ENCODE measurements at places on chromosomes 5 and 9.

GRCh38 chr5:80864706-80865435 lies 95.3 kb upstream of the RASGRF2 start:
- DNase-seq: no peak

DNA sequence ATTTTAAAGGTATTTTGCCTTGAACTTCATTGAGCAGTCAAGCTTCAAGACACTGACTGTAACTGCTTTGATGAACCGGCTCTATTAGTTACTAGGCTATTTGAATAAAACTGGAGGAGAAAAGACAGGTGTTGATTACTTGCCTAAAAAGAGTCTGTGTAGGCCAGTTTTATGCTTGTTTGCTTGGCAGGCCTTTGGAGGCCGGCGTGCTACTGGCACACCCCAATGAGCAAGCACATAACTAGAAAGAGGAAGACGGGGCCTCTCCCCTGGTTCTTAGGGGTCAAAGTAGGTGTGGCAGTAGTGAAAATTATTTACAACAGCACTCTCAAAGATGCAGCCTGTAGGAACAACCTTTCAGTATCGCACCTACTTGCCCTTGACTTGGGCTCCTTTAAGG lies 2.1 kb upstream of the ZFR start:
- peak; percentile 64 for DNase-seq

- DNase-seq: peak; percentile 58
These were observed 72.9 kb downstream of the BAAT start for GRCh38 chr9:101311758-101312420.

GRCh38 chr9:105118636-105119035 lies 125.8 kb upstream of the SLC44A1 start:
- DNase-seq: no peak

DNA sequence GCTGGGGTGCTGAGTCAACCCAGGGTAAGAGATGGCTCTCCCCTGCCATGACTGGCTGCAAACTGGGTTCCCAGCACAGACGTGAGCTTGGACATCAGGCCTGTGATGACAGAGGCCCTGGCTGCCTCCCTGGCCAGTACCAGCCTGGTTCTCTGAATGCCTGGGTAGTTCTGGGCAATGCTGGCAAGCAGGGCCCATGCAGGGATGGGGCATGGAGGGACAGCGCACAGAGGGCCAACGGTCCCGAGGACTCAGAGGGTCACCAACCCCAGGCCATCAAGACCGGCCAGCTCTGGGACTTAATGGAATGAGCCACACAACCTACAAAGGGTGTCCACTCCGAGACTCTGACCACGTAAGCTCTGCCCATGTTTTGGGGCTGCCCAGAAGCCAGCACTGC lies 241.4 kb downstream of the FSTL4 start:
- DNase-seq: no peak

GRCh38 chr9:75964427-75964826 lies 74.0 kb downstream of the PCSK5 start:
- DNase-seq: no peak

DNA sequence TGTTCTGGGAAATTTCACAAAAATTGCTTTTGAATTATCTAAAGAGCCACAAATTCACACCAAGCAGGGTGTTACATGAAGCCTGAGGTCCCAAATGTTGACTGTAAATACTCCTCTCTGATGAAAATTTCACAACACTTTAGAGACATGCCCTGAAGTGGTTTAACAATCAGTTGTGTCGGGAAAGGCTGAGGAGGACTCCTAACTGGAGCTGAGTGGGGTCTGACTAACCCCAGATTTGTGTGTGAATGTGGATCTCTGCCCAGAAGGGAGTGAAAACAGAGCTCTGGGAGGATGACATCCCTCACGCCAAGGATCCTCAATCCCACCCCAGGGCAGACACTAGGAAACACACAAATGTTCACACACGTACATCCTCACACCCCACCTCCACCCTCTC lies 31.1 kb upstream of the GRXCR2 start:
- no peak for DNase-seq

DNA sequence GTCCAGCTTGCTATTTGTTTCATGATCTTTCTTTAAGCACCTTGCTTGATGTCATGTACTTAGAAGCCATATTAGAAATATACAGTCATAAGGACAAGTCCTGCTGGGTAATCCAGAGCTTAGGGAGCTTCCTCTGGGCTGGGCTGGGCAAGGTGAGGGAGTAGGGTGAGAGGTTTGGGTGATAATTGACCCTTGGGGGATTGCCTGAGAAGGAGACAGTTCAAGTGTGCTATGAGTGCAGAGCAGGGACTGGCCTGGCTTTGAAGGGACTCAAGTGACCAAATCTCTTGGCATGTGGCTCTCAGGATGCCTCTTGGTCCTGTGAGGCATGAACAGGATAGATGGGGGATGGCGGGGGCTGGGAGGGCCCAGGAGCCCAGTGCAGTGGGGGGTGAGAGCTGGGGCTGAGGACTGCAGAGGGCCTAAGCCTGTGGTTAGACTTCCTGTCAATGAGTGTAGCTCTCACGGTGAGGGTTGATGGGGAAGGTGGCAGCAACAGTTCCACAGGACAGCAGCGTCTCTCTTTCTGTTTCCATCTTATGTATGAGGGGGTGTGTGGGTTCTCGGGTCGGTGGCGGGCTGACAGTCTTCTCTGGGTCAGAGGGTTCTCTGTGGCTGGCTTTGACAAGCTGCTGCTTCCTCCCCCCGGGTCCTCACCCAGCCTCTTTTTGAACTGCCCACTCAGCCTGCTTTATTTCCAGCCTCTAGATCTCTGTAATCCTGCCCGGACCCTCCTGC lies 53.5 kb downstream of the RGS3 start:
- no peak for DNase-seq

GRCh38 chr5:177256296-177256695 lies 47.2 kb downstream of the RAB24 start:
- DNase-seq: no peak

DNA sequence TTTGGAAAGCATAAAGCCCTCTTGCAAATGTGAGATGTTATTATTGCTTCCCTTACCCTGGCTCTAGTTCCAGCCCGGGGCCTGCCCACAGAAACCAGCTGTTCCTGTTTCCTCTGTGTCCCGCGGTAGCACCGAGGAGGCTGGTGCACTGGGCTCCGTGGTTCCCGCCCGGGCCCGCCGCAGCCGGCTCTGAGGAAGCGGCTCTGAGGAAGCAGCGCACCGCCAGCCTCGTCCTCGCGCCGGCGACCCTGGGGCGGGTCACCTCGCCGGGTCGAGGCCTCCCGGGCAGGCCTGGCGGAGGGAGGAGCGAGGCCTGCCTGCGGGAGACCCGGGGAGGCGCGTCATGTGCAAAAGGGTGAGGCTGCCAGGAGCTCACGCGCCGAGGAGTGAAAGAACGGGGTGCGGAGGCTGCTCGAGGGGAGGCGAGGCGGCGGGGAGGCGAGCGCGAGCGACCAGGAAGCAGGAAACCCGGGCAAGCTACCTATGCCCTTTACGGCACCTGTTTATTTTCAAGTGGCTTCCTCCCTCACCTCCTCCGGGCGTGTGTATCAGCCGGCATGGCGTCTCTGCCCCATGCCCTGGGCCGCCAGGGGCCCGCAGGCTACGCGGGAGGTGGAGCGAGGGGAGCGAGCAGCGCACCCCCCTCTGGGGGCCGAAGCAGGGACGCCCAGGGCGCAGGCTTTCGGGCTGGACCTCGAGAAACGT lies 61.3 kb upstream of the MEGF10 start:
- peak; percentile 20 for DNase-seq

DNA sequence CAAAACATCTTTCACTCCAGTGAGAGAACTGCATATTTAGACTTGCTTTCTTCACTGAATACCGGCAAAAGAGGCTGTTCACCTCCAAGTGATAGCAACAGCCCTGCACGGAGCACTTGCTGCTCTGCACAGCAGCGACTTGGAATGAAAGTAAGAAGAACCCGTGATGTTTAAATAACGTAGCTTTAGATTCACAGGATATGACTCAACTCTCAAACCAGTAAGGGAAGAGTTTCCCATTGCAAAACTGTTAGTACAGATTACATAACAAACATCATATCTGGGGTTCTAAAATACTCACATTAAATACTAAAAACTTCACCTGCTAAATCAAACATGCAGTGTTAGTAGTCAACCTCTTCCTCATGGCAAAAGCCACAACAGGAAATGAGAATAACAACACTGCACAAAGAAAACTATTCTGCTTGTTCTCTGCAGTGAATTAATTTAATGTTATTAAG lies 203.4 kb downstream of the MCTP1 start:
- DNase-seq: no peak

- DNase-seq: no peak
These were observed 185.6 kb upstream of the POU5F2 start for GRCh38 chr5:93926831-93927620.

DNA sequence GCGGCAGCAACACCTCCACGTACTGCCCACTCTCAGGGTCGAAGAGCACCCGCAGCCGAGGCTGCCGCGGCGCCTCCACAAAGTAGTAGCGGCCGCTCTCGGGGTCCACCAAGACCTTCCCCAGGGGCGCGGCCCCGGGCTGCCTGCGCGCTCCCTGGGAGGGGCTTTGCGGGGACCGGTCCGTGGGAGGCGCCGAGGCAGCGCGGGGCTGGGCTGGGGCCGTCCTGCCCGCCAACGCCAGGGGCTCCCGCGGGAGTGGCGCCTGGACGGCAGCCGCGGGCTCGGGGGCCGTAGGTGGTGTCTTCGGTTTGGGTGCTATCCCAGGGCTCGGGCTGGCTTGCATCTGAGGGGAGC lies 2.6 kb upstream of the MZB1 start:
- DNase-seq: no peak

- no peak for DNase-seq
These were observed 37.0 kb upstream of the TAF1L start for GRCh38 chr9:32672469-32672868.

DNA sequence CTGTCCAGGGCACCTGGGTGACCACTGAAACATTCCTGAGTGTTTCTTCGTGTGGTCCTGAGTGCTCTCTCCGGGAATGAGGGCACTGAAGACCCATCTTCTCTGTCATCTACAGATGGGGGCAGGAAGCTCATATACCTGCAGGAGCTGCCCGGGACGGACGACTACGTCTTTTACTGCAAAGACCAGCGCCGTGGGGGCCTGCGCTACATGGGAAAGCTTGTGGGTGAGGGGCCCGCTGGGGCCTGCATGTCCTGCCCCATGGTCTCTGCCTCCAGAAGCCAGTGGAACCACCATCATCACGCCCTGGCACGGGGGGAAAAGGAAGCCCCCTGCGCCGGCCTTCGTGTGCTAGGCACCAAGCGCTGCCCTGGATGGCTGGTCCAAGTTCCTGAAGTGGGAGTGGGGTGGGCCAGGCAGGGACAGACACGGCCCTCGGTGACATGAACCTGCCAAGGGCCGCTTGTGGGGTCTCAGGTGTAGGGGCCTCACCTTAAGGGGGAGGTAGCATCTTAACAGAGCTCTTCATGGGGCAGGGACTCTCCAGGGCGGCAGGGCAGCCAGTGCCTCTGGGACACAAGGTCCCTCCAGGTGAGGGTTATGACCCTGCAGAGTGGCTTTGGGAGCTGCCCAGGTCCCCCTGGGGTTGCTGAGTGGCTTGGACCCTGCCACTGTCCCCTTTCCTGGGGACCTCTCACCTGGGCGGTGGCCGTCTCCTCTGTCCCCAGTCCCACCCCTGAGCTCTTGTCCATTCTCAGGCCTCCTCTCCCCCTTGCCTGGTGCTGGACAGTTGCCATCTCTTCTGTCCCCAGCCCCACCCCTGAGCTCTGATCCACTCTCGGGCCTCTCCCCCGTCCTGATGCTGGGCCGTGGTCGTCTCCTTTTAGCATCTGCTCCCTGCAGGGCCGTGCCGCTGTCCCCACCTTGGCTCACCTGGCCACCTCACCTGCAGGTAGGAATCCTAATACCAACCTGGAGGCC lies 2.1 kb downstream of the OBP2A start:
- DNase-seq: no peak

GRCh38 chr9:75063556-75064305 lies 24.2 kb downstream of the NMRK1 start:
- no peak for DNase-seq

- DNase-seq: no peak
These were observed 169.0 kb upstream of the PITX1 start for GRCh38 chr5:135203019-135203418.

All from NCI-H526 treated with DMSO at 0.1 percent for 48 hours (cell line).